Cortex of kidney (tissue), 1 donor: ENCODE measurements at places on chromosomes 1 and 21.

DNA sequence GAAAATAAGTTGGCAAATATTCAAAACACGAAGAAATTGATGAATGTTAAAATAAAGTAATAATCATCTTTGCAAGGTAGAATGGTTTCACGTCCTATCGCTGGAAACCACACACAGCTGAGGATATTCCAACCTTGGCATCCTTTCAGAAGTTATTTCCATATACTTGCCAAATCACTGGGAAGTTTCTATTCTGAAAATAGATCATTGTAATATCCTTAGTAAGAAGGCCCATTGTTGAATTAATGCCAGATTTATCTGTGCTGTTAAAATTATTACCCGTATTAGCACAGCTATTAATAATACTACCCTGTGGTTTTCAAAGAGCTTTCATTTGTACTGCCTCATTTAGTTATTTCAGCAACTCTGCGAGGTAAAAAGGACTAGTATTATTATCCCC, 81.1 kb downstream of the OLFM3 start:
- no peak for DNase-seq

DNA sequence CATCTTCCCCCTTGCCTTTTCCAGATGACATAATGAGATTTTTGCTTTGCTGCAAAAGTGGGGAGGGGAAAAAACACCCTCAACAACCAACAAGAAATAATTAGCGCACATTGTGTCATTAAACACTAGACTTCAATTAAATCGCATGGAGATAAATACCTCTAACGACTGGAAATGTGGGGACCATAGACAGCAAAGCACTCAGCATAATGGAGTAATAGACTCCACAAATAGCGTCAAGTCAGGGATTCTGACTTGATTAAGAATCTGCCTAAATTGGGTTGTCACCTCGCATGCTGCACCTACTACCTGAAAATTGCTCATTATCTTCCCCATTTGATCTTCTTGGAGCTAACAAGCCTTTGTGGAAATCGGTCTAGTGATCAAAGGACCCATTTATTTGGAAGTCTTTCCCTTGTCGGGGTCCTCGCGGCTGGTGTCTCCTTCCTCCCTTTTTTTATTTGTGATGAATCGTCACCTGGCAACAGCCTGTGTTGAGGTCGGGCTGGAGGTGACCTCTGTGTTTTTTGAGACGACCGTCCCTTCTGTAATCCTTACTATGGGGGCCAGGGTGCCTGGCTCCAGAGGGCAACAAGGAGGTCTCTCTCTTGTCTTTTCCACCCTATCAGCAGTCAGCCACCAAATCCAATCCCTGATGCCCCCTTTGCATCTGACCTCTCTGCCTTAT, 75.3 kb upstream of the IGSF21 start:
- DNase-seq, result no peak

- no peak for DNase-seq
Measured at GRCh38 chr1:109864930-109865612, 45.6 kb upstream of the CSF1 start.

GRCh38 chr1:56496821-56497772, 82.3 kb downstream of the PLPP3 start:
- DNase-seq, result no peak

DNA sequence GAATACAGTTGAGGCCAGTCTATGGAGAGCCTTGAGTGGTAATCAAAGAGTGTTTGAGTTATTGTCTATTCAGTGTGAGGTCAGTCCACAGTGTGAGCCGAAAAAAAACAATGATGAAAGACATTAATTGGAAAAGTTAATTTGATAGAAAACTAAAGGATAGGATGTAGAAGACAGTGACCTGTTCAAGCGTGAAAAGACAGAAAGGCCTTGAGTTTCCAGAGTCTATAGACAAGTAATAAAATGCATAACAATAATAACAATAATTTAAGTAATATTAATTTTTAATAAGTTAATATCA, 90.4 kb downstream of the SLC30A10 start:
- no peak for DNase-seq

DNA sequence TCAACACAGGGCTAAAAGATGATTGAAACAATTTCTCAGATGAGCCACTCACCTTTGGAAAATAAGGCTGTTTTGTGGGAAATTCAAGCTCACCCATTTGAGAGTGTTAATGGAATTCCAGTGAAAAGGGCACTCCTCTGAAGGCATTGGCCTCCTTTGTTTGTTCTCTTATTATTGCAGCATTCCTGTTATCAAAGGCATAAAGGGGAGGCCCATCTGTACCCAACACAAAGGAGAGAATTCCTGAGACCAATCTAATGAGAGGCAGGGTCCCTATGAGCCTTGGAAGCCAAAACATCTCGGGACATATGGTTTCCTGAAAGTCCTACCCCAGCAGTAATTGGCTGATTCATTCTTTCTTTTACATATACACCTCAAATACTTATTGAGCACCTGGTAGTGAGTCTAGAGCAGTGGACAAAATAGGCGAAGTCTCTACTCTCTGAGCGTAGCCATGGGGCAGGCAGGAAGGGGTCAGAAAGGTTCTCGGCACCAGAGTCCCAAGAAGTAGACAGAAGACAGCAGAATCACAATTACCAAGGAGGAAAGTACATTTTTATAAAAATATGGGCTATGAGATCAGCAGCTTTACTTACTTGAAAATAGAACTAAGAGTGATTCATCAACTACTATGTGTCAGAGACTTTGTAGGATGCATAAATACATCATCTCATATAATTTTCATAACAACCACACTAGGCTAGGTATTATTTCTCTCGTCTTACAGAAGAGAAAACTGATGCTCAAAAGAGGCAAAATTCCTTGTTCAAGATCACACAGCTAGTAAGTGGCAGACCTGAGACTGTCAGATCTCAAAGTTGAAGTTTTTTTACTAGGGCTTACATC, 218.7 kb downstream of the DAB1 start:
- no peak for DNase-seq

- no peak for DNase-seq
Measured at GRCh38 chr1:207284209-207284897, 37.1 kb upstream of the CD55 start.

- no peak for DNase-seq
Measured at GRCh38 chr1:47438165-47439016, 547 bp downstream of the FOXD2 start.
